Hematopoietic multipotent progenitor cell treated with erythropoietin and hydrocortisone succinate and interleukin-3 and kit ligand, for 4 days (in vitro differentiated cells): ENCODE measurements at places on chromosomes 7 and 10.

GRCh38 chr7:41732843-41733306, 30.0 kb upstream of the INHBA start:
- peak; percentile 52 for DNase-seq

GRCh38 chr7:39407723-39408122, 158.5 kb upstream of the YAE1 start:
- DNase-seq: no peak

DNA sequence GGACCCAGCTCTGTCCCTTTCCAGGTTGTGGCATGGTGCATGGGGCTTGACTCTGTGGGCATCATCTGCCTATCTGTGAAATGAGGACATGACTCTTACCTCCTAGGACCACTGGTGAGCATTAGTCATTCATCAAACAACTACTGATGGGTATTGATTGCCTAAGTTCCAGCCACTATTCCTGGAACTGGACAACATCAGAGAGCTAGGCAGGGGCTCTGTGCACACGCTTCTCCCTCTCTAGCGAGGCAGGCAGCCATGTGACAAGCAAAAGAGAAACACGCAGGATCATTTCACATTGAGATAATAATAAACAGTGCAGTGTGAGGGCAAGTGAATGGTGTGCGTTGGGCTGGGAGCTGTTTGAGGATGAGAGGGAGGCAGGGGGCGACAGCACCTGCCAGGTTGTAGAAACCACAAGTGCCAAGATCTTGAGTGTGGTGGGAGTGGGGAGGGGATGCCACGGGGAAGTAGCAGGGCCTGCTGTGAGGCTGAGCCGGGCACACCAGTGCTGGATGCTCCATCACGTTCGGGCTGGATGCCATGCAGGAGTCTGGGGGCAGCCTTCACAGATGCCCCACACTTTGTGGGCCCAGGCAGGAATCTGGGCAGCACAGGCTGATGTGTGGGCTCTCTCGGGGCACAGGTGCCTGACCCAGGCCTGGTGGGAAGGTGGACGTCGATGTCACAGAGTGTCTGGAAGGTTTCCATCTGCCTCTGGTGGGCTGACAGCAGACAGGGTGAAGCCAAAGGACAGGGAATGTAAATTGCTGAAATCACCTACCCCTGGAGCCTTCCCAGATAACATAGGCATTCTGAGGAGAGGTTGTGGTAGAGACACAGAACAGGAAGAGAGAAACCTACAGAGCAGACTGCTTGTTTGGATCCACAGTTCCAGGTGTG, 405.5 kb downstream of the RPS24 start:
- no peak for DNase-seq

- no peak for DNase-seq
These were observed 152.2 kb upstream of the TCF7L2 start for GRCh38 chr10:112797855-112798254.

DNA sequence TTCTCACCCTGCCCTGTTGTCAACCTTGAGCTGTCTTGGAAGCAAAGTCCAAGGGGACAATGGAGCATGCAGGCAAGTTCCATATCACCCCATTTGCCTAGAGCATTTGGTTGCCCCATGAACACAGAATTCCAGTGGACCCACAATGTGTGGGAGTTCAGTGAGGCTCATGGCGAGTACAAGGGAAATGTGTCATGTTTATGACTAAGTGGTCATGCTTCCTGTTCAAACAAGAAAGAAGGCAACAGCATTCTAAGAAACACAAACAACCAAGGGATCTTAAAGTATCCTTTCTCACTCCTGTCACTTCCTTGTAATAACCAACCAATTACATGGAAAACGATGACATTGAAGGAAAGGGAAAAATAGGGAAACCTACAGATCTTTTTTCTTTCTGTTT, 513.0 kb downstream of the INHBA start:
- DNase-seq: no peak

GRCh38 chr7:2558629-2559282, at the start of gene IQCE:
IQCE (plus strand) TSS chr7:2558979; CDS start chr7:2559182, 203 bp downstream.
- peak; percentile 95 for DNase-seq

DNA sequence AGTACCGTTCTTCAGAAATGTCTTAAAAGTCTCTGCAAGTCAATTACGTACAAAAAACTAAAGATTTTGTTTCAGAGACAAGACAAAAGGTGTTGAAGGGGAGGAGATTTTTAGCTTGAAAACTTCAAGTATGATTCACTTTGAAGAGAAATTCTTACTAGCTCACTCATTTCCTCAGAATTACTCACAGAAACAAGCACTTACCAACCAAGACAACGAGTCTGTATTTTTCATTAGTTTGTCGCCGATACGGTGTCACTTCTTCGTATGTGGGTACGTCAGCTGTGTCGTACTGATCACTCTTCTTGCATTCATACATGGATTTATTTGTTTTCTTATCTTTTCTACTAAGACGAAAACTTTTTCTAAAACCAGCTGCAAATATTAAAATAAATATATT, 90.6 kb upstream of the ODAD2 start:
- DNase-seq: no peak

DNA sequence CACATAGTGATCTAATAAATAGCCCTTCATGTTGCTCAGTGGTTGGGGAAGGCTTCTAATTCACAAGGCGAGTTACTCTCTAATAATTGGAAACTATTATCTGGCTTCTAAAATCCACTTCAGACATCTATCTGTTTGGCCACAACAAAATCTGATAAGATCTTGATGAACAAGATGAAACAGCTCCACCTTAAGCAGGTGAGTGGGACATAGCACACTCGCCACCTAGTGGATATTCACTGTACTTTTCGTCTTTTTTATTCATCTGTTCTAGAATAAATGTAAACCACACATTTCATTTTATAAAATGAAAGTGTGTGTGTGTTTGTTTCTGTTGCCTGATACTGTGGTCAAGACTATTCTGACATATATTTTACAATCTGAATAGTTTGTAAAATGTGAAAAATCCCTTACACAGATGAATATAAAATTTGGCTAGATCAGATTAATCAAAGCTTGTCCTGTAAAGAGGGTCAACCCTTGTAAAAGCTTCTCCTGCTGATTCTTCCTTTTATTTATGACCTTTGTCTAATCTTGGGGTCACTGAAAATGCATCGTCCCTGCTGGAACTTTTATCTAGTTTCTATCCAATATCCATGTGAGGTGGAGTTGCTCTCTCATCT, 26.5 kb upstream of the CNTNAP2 start:
- peak; percentile 43 for DNase-seq

DNA sequence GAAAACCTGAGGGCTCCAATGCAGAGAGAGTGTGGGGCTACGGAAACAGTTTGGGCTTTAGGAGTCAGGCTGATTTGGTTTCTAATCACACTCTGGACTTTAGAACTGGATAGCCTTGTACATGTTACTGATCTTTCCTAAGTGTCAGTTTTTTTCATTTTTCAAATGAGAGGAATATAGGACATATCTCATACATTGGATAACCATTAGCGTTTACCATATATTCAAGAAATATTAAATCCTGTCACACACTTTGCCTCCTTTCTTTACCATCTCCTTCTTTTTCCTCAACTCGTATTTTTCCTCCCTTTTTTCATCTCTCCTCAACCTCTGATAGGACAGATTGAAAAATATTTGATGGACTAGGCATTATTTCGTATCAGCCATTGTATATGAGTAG, 885.7 kb downstream of the LRMDA start:
- DNase-seq: no peak

DNA sequence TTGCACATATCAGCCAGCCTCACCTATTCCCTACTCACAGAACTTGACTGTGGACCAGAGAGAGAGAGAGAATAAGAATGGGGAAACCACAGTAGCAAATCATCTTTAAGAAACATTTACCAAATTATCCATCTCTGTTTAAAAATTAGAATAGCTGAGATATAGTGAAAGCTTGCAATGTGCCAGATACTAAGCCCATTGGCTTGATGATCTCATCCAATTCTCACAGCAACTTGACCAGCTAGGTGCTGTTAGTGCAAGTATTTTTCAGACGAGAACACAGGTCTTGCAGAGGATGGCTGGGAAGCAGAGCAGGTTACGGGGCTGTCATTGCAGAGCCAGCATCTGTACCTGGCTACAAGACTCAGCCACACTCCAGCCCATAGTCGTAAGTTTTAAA, 50.9 kb downstream of the KLF6 start:
- DNase-seq: no peak

DNA sequence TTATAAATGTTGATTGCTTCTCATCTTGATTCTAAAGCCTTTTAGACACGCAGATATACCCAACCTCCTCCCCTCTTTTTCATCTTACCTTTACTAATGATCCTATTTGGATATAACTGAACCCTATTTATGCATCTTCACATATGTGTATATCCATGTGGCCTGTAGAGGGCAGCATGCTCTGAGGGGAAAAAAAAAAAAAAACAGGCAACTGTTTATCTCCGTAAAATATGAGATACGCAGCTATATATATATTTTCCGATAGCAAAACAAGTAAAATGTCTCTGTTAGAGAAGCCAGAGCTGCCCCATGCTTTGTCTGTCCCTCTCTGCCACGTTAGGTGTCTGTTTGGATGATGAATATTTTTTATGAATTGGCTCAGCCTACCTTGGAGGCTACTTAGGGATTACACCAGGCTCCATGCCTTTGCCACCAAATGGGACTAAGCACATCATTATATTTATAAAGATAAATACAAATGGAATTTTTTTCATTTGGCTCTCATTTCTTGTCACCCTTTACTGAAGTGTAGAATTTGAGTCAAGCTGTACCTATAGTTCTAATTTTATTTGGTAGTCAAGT, 174.8 kb upstream of the FZD1 start:
- DNase-seq: peak; percentile 77

- peak; percentile 63 for DNase-seq
These were observed 32.4 kb downstream of the BLNK start for GRCh38 chr10:96238646-96239623.

DNA sequence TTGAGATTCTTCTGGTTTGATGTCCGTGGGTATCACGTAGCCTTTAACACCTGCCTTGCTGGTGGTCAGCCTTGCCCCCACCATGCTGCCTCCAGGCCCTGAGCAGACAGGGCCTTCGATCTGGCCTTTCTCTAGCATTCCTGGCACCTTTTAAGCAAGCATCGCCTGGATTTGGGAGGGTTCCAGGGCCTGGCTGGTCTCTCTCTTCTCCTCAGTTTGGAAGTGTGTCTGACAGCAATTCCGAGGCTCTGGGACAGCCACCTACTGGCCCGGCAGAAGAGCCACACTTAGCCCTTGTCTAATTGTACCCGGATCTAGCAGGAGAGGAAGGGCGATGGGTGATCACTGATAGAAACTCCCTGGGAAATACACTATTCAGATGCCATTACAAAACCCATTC, 441.3 kb upstream of the MKI67 start:
- DNase-seq: no peak
